ENCODE measurements at places on chromosomes 5 and 9.

GRCh38 chr5:93665648-93666047 lies 75.8 kb downstream of the POU5F2 start:
- no peak for DNase-seq

DNA sequence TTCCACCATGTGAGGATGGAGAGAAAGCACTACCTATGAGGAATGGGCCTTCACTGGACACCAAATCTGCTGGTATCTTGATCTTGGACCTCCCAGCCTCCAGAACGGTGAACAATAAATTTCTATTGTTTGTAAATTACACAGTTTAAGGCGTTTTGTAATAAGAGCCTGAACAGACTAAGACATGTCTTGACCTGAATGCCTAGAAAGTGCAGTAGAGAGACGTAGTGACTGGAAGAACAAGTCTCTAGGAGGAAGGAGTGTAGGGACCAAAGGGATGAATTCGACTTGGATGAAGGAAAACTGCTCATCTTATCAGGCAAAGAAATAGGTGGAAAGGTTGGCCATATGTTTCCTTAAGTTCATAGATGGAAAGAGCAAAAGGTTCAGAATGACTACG lies 309.8 kb upstream of the RGMB start:
- no peak for DNase-seq

DNA sequence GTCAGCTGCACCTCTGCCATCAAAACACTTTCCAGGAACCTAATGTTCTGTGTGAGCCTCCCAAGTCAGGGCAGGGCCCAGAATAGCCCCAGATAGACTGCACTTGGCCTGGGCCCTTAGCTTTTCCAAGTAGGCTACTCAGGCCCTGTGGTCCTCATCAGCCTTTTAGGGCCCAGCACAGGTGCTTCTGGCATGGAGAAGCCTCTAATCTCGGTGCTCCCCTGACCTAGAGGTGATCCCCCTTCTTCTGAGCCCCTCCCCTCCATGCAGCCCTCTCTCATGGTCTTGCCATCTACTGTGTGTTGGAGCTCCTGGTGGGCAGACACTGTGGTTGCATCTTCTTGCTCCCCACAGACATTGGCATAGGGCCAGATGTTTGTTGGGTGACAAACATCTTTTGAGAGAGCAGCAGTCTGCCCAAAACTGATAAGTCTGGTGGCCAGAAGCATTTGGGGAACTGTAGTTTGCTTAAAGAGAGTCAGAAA lies 28.1 kb downstream of the FRMPD1 start:
- no peak for DNase-seq

GRCh38 chr9:16318516-16319060 lies 551.9 kb downstream of the BNC2 start:
- no peak for DNase-seq

DNA sequence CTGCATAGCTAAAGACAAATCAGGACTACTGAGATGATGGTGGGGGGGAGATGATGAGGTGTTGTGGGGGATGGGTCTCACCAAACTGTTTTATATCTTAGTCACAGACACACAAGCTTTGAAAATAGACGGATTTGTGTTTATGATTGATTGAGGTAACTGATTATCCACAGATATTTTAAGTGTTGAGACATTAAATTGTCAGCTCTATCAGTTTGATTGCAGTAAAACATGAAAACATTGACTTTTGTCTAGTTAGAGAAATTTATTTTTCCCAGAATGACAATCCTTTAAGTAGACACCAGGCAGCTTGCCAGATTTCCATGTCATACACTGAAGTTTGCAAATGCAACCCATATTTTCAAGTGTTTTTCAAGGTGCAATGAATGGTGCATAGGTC lies 149.8 kb downstream of the NR2F1-AS1 start:
- DNase-seq = no peak

DNA sequence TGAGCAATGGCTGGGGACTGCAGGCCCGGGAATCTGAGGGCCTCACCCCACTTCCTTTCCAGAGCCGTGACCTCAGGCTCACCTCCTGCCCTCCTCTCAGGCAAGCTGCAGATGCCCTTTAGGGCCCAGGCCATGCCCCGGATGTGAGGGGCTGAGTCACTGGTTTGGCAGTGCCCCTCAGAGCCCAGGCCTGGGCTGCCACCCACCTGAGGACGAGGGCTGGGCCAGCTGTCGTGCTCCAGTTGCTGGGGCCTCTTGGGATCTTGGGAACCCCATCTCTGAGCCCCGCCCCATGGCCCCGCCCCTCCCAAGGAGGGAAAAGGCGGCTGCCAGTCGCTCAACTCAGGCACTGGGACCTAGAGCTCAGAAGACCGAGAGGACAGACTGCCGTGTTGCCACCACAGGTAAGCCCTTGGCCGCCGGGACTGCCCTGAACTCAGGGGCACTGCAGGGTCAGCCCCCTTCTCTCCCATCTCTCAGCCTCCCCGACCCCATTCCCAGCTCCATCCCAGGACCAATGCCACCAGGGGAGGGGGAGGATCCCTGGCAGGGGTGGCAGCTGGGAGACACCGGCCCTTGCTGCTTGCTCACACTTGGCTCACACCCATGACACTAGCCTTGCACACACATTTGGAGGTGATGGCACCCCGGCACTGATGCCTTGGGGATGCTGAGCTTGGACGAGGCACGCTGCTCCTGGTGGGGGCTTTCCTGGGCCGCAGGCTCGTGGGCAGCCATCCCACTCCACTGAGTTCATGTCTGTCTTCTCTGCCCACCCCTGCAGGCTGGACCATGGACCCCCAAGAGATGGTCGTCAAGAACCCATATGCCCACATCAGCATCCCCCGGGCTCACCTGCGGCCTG lies at the start of gene CYSRT1:
CYSRT1 (plus strand) TSS at position 345 of the 865 bp plus-strand sequence; CDS start at position 793, 448 bp downstream.
- no peak for DNase-seq

GRCh38 chr5:113047733-113048652 lies 71.4 kb downstream of the DCP2 start:
- no peak for DNase-seq
